Cardiac muscle cell (in vitro differentiated cells and primary cell): ENCODE measurements at places on chromosomes 2 and 18.

- DNase-seq = no peak
Observed at GRCh38 chr2:76567478-76567877, 856.8 kb upstream of the GCFC2 start.

DNA sequence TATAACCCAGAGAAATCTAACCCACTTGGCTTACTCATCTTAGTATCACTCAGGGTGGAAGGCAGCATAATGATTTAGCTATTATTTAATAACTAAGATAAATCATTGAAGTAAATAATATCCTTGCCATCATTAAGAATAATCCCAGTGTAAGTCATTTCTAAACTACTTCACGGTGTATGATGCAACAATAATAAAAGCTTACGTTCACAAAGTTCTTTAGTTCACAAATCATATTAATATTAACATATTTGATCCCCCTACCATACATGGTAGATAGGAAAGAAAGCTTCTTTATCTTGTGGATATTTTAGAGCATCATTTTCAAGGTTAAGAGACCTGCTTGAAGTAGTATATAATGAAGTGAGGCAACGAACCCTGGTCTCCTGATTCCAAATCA, 401.0 kb downstream of the NCKAP5 start:
- DNase-seq = no peak

GRCh38 chr2:85245891-85246290, 81.9 kb downstream of the TGOLN2 start:
- no peak for DNase-seq

DNA sequence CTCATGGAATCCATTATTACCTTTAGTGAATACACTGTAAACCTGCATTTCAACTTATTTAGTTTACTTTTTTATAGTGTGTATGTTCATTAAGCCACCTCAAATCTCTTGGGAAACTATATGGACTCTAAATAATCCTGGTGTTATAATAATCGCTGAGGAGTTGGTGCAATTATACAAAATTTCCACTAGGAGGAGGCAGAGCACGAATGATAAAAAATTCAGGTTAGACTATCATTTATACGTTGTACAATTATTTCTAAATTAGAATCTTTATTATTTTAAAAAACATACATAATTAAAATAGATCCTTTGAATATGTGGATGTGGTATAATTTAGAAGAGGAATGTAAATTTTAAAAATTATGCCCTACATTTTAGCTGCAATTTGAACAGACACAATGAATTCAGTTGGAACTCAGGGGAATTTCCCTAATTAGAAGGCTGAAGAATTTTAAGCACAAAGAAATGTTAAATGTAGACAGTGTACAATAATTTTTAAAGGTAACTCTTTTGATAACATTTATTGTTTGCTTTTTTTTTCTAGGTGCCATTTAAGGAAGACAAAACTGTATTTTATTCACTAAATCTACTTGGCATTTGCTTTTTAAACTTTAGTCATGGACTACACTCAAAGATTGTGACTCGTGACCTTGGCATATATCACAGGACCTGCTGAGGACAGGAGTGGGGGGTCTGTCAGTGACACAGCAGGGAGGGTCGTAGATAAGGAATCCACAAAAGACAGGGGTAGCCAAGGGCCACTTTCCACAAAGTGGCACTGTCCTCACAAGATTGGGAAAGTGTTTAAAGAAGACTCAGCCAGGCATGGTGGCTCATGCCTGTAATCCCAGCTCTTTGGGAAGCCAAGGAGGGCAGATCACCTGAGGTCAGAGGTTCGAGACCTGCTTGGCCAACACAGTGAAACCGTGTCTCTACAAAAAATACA, 45.5 kb downstream of the RAB12 start:
- DNase-seq = no peak

DNA sequence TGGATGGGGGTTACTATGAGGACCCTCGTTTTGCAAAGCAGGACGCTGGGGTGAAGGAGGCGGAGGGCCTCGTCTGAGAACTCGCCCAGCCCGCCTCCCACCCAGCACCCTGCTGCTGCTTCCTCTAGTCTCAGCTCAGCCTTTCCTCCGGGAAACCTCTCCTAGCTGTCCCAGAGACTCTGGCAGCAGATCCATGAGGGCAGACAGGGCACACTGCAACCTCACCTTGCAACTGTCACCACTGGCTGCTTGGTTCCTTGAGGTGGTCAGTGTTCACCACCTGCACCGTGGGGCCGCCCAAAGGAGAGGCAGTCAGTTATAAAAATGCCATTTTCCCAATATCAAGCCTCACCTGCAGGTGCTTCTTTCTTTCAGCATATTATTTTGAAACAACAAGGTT, 45.6 kb downstream of the PARD6G start:
- DNase-seq = no peak

DNA sequence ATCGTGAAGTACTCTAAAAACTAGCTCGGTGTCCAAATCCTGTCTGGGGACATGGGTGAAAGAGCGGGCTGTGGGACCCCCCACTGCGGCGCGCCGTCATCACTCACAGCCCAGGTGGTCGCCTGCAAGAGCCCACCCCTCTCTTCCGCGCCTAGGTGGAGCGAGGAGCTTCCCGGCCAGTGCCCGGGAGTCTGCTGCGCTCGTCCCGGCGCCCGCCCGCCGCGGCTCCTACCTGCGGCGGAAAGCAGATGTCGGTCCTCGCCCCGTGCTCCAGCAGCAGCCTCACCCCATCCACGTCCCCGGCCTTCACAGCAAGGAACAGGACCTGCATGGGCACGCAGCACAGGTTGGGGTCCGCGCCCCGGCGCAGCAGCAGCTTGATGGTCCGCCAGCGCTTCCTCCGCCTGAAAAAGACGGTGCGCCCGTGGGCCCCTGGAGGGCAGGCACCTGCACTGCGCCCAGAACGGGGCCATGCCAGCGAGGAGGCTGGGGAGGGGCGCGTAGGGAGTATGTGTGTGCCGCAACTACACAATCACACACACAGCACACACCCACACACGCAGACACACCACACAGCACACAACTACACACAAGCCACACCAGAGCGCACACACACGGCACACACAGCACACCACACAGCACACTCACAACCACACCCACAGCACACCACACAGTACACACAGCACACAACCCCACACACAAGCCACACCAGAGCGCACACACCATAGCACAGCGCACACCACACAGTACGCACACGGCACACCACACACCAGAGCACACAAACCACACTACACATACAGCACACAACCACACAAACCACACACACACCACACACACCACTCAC, 37.4 kb downstream of the ANKMY1 start:
- no peak for DNase-seq

DNA sequence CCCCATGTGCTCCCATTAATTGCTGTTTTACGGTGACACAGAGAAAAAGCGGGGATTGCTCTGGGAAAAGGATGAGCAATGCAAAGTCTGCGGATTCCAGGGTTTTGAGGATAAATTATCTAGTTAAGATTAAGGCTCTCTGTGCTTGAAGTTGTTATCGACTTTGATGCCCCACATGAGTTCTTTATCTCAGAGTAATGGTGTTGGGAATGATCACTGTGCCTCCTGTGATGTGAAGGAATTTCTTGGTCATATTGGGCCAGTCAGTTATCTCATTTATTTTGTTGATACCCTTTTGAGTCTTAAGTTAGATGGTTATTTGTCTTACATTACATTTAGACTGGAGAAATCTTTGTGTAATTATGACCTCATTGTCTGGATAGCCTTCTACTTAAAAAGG, 184.6 kb upstream of the MEX3C start:
- DNase-seq = no peak

DNA sequence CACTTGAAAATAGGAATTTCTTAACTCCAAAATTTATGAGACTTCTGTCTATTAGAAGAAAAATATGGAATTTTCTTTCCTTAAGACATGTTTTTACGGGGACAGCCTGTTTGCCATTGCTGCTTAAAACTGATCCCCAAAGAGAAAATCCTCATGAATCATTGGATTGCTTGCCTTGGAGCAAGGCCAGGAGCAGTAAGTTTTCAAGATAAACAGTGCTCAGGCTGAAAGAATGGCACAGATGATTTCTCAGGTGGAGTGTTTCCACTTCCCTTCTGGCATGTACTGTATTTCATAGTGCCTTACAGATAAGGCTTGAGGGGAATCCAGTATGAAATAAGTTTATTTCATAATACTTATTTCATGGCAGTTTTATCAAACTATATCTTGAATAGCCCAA, 74.3 kb upstream of the MMADHC start:
- DNase-seq = peak; percentile 65

DNA sequence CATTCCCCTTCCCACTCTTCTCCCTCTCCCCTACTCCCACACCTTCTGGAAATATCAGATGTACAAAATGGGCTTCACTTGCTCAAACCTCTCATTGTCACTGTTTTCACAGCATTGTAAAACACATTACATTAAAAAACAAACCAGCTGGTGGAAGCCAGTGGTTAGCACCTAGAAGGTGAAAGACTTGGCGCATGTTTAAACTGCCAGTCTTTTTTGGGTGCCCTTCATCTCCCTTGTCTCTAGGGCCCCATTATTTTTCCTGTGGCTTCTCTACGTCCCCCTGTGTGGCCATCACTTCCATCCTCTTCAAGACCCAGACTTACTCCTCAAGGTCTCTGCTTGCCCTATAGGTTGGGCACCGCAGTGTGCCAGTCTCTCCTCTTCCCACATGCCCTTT, 34.9 kb downstream of the MGAT5 start:
- no peak for DNase-seq
